ENCODE measurements at places on chromosomes 4 and X.
A peak's percentile ranks its signal among the peaks of the same experiment; 100 is the strongest.

DNA sequence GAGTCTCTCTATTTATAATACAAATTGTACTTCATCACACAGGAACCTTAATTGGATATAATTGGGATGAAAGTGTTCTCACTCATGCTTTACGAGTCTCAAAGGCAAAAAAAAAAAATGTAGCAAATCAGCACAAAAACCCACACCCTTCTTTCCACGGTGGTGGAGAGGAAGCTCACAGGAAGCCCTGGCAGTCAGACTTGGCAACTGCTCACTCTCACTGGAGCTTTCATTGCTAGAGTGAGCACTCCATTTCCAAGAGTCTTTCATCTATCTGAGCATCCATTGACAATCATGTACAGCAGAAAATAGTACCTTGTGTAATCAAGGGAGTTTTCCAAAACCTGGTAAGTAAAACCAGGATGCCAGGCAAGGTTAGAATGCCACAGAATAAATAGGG lies 2159.4 kb upstream of the AGA start:
- no peak for DNase-seq

- peak; percentile 81 for DNase-seq
Measured at GRCh38 chr4:88533937-88534750, 10.6 kb upstream of the PYURF start.

- DNase-seq: no peak
Measured at GRCh38 chrX:12868747-12869146, 1.9 kb downstream of the TLR7 start.

DNA sequence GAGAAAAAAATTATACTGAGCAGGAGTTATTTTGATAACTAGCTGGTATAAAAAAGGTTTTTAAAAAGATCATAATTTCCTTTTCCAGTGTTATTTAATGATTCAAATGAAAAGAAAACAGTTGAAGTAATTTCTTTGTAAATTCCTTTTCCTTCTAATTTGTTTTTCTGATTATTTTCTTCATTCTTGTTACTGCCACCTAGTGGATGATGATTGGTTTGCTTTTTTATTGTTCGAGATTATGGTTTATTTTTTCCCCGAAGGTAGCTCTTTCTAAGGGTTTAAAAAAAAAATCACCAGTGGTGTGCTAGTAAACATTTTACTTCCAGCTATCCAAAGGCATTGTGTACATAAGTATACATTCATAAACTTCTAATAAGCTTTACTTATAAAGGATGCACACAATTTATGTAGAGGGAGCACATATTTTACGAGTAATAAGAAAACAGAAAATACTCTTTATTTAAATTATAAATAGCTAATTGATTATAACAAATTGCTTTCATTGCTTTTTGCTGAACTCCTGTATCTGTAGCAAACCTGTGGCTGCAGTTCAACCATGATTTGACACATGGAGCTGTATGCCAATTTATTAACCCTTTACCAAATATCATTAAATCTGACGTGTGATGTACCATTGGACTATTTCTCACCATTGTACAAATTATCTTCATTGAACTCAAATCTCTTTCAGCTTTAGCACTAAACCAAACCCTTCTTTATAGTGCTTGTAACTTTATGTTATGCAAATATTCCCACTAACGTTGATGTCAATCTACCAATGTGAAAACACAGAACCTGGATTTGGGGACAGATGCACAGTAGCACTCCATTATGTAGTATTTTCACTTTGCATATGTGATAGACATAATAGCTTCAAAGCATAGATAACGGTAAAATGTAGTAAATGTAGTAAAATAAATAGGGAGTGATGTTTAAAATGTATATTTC lies 97.8 kb upstream of the ANK2 start:
- no peak for DNase-seq

- DNase-seq: no peak
Measured at GRCh38 chr4:187414716-187415115, 580.9 kb upstream of the ZFP42 start.

DNA sequence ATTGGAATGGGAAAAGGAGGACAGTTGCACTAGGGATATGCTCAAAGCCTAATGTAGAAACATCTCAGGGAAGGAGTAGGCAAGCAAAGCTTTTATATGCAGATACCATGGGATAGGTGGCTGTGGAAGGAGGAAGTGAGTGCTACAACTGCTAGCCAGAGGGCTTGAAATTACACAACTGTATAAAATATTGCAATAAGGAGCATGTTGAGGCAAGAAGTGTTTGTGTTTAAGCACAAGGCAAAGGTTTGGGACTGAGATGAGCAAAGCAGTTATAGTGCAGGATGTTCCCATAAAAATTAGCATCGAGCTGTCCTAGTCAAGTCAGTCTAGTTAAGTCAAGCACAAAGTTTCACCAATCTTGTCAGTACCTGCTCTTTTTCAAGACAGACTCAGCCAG lies 35.6 kb upstream of the DCAF8L1 start:
- DNase-seq: no peak

DNA sequence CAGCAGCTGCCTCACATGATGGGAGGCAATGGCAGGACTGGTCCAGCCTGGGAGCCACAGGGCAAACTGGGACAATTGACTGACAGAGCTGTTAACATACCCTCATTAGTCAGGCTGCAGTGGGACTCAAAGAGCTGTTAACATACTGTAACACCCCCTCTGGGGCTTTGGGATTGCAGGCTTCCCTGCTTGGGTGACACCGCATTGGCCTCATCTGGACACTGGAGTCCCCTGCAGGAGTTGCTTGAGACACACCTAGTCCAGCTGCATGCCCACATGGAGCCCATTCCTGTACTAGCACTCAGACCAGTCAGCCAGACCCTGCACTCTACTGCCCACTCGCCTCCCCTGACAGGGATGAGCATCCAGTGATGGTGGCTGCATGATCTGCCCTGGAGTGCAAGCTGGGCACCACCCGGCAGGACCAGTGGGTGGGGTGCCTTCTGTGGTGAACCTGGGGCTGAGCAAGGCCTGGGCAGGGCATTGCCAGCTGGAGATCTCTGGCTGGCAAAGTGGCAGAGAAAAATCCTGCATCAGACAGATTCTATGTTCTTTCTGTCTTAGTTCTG lies 138.8 kb downstream of the DTHD1 start:
- DNase-seq: no peak

GRCh38 chr4:32042486-32043247 lies 1322.5 kb downstream of the PCDH7 start:
- no peak for DNase-seq

- DNase-seq: no peak
Measured at GRCh38 chrX:106862972-106863688, 40.0 kb downstream of the RIPPLY1 start.

- no peak for DNase-seq
Measured at GRCh38 chr4:10069075-10069642, 47.4 kb downstream of the WDR1 start.

- no peak for DNase-seq
Measured at GRCh38 chr4:147833254-147833653, 101.4 kb downstream of the ARHGAP10 start.

DNA sequence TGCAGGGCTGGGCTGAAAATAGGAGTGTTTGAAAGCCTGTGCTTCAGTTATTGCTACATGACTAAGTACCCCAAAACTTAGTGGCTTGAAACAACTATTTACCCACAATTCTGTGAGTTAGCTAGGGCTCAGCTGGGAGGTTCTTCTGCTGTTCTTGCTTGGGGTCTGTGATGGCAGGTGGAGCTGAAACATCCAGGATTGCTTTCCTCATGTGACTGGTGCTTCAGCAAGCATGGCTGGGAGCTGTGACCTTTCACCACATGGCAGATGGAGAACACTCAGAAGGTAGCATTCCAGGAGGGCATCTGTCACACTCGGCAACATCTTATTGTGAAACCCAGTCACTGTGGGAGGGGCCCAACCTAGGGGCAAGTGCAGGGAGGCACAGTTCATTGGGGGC lies 57.0 kb upstream of the TBC1D14 start:
- no peak for DNase-seq

- DNase-seq: no peak
Measured at GRCh38 chr4:140269369-140269768, 104.1 kb upstream of the SCOC start.

GRCh38 chr4:72319601-72320021 lies 249.4 kb downstream of the ADAMTS3 start:
- peak; percentile 76 for DNase-seq

- DNase-seq: no peak
Measured at GRCh38 chr4:11355226-11355625, 73.5 kb downstream of the HS3ST1 start.

- DNase-seq: no peak
Measured at GRCh38 chr4:76772498-76773106, 125.3 kb downstream of the SOWAHB start.
